ENCODE measurements at places on chromosomes 2 and 18. TPM values are rescaled to one million over a fixed set of nuclear protein-coding genes. Genes with fewer than 3 reads are reported as not detected.

Gene SLC9A4
- not detected for total RNA-seq

Gene TNS1
- total RNA-seq = 26.8 TPM

Gene NUP35
- 9.6 TPM for total RNA-seq

Gene SOX11
- total RNA-seq = not detected

Gene UGT1A9
- total RNA-seq = not detected

All from lung microvascular endothelial cell (primary cell).